Erythroblast (primary cell): ENCODE measurements at places on chromosomes 1 and 21.

- DNase-seq = no peak
Observed at GRCh38 chr21:17438635-17439034, 74.2 kb upstream of the CXADR start.

DNA sequence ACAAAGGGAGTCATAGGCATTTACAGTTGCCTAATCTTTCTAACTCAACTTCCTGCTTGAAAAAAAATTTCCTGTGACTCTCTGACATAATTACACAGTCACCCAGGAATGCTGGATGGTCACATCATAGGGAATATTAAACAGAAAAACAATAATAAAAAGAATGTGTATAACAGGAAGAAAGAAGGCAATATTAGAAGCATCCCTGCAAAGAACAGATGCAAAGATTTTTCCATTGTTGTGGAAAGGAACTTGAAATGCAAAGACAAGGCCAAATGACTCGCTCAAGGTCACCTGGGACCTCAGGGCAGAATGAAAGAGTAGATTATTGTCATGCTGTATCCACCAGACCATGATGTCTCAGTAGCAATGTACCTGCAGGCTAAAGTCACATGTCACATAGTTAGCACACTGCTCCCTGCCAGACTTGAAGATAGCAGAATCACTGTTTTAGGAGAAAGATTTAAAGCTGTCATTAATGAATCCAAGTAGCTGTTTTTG, 184.3 kb downstream of the CYYR1 start:
- DNase-seq = no peak

DNA sequence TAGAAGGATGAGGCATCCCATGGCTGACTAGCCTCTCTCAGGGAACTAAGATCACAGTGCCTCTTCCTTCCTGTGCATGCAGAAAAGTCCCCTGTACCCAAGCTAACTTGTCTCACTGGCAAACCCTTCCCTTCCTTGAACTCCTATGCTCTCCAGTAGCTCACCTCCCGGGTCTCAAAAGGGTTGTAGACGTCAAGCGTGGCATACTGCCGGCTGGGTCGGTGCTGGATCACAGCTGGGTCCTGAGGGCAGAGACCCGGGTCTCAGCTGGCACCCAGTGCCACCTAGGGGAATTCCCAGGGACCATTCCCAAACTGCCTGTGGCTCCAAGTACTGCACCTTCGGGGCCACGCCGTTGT, 688 bp downstream of the SCAMP3 start:
- DNase-seq = no peak

DNA sequence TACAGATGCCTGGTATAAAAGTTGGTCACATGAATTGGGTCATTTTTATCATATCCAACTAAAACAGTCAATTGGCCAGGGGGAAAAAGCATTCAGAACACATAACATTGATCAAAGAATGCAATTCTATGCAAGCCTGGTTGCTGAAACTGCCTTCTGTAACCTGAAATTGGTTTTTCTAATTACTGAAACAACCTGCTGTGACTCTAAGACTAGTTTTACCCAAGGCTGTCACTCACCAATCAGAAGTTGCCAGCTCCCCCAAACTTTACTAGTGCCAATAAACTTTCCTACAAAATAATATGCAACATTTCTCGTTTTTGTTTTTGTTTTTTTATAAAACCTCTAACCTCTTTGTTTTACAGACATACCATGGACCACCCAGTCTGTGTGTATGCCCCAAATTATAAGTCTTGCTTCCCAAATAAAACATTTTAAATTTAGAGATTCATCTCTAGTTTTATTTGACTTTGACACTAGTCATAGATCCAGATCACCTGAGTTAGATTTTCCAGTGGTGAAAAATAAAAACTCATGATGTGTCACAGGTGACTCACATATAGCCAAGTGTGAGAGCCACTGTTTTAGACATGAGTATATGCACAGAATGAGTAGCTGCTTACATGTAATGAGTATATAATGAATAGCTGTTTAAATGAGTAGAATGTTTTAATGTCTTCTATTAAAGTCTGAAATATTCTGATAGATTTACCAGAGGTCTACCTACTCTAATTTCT, 64.2 kb upstream of the CR2 start:
- peak; percentile 13 for DNase-seq

GRCh38 chr21:42009018-42009830, 936 bp downstream of the ZBTB21 start:
- peak; percentile 72 for DNase-seq

DNA sequence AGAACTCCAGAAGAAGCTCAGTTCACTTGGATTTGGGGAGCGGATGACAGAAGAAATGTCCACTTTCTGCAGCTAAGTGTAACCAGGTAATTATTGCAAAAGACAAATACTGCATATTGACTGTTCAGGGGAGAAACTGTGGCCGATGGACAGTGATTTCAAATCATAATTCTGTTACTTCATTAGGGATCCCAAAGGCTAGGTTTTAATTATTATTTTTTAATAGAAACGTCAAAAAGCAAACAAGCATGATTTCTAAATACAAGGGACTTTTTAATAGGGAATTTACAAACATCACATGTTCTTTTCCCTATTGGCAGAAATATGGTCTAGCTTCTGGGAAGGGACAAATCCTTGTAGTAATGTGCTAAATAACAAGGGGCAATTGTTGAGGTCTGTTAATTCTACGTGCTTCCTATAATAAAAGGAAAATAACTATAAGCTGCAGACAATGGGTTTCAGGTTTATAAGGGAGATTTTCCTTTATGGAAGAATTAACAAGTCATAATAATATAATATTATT, 15.5 kb downstream of the DIPK1A start:
- DNase-seq = no peak

DNA sequence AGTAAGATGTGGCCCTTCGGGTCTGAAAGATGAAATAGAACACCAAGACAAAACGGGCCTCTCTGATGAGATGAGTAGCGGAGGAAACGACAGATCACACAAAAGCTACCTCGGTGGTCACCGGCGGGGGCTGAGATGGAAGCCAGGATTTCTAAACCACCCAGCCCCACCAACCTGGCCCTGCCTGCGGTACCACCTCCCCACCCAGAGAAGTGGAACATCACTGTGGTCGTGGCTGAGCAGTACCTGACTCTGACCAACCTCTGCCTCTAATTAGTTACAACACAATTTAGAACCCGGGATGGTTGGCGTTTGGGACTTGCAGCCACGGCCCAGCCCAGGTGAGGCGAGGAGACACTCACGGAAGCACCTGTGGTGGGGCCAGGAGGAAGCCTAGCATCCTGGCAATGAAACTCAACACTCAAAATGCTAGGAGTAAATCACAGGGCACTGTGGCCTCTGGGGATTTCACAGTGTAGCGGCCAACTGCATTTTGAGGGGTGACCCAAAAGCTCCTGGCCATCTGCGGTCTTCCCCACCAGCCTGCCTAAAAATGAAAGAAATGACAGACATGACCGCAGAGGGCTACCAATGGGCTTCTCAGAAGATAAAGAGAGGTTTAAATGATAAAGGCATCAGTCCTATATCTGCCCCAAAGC, 73.4 kb downstream of the ITPKB start:
- DNase-seq = no peak

GRCh38 chr1:38455829-38456530, 403.6 kb downstream of the RRAGC start:
- no peak for DNase-seq

DNA sequence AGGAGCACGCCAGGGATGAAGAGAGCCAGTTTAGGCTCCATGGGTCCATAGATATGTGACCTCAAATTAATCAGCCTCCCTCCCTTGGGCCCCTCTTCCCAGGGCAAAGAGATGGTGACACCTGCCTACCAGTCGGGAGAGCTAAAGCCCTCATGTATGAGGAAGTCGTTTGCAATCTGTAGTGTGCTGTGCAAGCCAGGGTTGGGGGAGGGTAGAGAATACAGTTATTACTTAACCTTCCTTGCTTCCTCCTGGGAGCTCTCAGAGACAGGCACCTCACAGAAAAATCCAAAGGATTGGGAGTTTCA, 4.0 kb downstream of the PGLYRP4 start:
- DNase-seq = no peak

- DNase-seq = no peak
Observed at GRCh38 chr21:43944757-43945156, 67.4 kb upstream of the TRAPPC10 start.

DNA sequence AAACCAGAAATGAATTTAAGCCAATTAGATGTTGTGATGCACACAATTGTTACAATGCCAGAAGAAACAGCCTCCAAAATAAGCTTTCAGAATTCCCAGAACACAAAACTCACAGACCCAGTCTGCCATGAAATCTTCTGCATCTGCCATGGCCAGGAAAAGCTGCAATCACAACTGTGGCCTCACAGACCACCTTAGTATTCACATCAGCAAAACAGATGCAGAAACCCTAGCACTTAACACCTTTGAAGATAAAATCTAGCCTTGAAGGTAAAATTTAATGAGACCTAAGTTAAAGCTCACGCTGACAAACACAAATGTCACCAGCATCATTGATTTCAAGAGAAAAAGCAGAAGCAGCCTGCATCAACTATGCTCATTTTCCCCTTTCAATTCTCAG, 566.8 kb upstream of the TMPRSS15 start:
- DNase-seq = no peak

GRCh38 chr1:31372751-31373055, 173 bp downstream of the FABP3 start:
- DNase-seq = no peak

DNA sequence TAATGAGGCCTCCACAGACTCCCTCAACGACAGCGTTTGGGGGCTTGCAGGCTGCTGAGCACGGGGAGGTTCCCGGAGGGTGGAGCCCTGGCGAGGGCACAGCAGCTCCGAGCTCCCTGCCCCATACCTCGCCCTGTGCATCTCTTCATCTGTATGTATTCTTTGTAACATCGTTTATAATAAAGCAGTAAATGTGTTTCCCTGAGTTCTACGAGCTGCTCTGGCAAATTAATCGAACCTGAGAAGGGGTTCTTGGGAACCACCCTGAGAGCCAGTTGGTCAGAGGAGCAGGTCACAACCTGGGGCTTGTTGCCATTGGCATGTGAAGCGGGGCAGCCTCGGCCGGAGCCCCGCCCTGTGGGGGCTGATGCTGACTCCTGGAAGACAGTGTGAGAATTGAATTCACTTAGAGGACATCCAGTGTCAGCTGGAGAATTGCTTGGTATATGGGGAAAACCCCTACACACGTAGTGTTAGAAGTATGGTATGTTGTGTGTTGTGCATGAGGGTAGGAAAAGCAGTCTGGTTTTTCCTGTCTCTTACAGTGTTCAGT, 11.5 kb downstream of the SLC37A1 start:
- DNase-seq = no peak

GRCh38 chr1:201404722-201405483, 5.8 kb upstream of the LAD1 start:
- DNase-seq = no peak

DNA sequence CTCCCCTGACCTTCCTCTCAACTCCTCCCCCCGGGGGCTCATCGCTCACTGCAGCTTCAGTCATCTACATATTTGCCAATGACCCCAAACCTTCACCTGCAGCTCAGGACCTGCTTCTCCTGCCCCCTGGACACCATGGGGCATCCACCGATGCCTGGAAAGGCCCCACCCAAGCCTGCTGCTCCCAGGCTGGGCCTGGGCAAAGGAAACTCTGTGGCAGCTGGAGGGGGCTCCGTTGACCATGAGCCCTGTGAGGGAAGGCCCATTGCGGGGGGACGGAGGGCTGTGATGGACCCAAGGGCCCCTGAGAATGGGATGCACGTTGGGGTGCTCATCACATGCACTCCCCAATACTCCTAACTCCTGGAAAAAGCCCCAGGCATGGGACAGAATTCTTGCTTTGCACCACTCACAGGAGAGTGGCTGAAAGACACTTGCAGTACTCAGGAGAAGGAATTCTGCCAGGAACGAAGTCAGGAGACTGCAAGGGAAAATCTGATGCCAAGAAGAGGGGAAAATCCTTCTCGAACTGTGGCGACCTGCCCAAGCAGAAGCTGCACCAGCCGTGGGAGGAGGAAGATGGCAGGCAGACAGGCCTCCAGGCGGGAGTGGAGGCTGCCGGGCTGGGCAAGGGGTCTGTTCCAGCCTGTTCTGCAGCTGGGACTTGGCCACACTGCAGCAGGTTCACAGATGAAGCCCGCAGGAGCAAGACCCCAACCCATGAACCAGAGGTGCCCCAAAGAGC, 18.4 kb downstream of the MATN1 start:
- DNase-seq = no peak

DNA sequence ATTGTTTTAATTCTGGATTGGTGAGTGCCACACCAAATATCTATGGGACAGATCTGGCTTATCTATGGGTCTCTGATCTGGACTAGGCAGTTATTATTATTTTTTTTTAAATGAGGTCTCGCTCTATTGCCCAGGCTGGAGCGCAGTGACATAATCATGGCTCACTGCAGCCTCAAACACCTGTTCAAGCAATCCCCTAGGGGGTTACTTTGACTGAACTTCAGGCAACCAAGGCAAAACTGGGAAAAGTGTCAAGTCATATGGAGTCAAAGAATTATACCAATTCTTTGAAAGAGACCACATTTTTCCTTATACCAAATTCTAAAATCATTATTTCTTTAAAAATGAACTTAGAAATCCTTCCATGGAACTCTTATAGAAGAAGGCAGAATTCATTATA, 129.1 kb upstream of the HOOK1 start:
- no peak for DNase-seq

DNA sequence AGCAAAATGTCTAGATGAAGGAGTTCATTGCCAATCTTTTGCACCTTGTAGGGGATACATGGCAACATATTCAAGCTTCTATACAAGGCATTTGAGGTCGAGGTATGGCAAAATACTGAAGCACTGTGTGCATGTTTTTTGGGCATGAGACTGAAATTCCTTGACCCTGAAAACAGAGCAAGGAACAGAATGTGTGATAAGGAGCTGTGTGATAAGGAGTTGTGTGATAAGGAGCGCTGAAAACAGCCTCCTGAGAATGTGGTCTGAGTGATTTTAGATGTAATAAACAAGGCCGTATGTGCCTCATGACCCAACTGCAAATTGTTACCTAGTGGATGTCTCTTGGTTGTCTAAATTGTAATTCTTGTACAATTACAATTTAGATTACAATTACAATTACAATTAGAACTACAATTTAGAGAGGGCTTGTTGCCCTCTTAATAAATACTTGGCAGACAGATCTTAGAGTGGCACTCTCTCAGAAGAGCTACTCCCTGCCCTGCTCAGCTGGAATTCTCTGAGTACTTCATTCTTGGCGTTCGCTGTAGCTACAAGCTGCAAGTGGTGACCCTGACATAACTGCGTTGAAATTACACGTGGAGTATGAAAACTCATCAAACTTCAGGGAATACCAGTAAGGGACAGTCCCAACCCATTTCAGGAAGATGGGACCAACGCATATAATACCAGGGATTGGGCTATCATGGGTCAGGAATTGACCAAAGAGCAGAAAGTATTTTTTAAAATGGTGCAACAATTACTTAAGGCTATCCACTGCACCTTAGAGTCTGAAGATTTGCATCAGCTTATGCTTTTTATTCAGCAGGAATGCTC, 20.0 kb upstream of the ITLN1 start:
- peak; percentile 5 for DNase-seq

DNA sequence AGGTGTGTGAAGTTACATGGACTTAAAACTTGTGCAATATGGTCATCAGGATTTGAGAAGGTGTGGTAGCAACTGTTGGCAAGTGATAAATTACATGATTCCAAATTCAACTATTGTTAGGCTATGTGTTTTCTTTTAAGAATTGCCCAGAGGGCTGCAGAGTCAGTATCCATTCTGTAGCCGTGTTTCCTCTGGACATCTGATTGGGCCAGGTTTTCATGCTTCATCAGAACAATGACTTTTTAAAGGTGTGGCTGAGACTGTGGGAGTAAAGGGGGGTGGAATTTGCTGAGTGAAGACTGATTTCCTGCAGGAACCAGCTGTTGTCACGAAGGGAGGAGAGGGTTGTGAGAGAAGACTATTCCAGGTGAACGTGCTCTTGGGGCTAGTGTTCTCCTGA, 1.7 kb upstream of the HRNR start:
- no peak for DNase-seq
